ENCODE measurements at places on chromosomes 6 and 20.

- no peak for DNase-seq
Measured at GRCh38 chr6:124927806-124928205, 34.4 kb upstream of the RNF217 start.

DNA sequence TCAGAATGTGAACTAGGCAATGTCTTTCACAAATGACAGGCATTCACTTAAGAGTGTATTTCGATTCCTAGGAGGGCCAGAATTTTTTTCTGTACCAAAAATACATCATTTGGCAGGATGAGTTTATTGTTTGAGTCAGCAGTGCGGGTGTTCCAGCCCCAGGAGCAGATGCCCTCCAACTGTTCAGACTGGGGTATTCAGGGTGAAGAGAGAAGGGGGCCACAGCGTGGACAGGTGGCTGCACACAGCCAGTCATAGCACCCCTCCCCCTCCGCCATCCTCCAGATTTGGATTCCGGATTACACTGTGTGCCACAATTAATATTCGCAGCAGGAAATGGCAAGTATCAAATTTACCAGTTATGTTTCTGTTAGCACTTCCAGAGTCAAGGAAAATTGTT lies 38.6 kb downstream of the RIPOR2 start:
- DNase-seq, result no peak

DNA sequence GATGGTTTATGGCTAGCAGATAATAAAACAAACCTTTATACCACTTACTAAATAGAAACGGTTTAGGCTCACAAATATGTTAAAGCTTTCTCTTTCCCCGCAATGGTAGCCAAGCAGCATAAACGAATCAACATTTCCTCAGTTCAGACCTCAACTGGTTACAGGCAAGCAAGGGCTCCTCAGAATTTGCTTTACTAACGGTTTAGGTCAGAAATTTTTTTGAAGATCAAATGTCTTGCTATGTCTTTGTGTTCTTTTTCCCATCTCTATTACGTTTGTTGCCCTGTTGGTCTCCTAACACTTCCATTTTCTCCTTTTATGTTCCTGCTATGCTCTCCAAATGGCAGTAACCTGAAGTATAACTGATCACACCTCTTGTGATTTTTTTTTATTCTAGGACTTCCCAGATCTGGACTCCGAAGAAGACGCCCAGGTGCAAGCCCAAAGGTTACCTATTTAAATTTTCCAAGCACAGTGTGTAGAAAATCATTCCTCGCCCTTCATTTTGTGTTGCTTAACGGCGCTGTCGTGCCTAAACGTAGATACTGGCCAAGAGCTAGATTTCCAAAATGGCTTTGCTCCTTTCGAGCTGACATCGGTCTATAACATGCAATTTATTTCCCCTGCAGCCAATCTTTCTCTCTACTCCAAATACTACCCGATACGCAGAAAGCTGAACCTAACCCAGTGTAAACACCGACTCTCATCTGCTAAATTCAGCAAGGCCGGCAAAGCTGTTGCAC lies 717 bp upstream of the ASF1A start:
- peak; percentile 28 for DNase-seq

DNA sequence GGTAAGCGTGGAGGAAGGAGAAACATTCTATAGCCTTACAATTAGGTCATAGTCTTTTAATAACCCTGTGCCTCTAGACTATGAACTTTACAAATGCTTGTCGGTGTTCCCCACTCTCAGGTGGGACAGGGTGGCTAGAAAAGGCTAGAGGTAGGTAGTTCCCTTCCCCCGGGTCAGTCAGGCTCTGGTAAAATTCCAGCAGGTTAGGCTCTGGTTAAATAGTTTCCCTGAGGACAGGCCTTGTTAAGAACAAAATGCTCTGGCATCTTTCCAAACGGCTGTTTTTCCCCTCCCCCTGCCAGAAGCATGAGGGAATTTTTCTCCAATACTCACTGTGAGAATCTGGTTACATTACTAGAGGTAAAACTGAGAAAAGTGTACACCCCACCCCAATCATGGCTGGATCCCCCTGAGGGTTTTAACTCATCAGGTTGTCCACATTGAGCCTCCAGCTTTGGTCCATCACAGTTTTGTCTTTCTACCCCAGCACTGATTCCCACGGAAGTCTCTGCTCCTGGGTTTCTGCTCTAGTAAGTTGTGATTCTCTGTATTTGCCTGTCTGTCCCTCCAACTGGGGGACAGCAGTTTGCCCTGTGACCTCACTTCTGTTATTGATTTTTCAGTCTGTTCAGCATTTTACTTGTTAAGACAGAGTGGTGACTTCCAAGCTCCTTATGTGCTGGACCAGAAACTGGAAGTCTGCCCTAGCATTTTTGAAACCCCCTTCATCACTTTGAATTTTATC lies 84.7 kb upstream of the ADGRF1 start:
- no peak for DNase-seq

DNA sequence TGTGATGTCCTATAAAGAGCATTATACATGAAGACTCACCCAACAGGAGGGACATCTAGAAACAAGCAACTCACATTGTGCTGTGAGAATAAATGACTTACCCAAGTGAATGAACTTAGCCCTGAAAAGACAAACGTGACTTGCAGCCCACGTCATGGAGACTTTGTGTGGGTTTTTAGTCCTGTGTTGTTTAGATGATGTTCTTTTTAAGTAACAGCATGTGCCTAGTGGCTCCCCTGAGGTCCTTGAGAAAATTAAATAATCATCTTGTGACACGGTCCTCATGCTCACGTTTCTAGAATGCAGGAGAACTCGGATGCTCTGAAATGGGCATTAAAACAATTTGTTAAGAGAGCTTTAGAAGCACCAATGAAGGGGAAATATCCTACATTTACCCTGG lies 165.1 kb downstream of the SASH1 start:
- DNase-seq, result no peak

GRCh38 chr6:36757206-36757605 lies 59.6 kb downstream of the RAB44 start:
- peak; percentile 26 for DNase-seq

- no peak for DNase-seq
Measured at GRCh38 chr6:143652841-143653331, 24.9 kb upstream of the PHACTR2 start.
